ENCODE measurements at places on chromosomes 12 and 14. TPM values are rescaled to one million over a fixed set of nuclear protein-coding genes. Genes with fewer than 3 reads are reported as not detected.
A peak's percentile ranks its signal among the peaks of the same experiment; 100 is the strongest.

- no peak for DNase-seq
These were observed 20.7 kb upstream of the TAS2R14 start for GRCh38 chr12:10959804-10960203.

Gene ANO6
- 111 TPM for total RNA-seq

Gene MSRB3
- total RNA-seq, result 73.0 TPM

- DNase-seq, result no peak
These were observed 122.1 kb downstream of the CPNE8 start for GRCh38 chr12:38783304-38783703.

Gene AGAP2
- total RNA-seq, result 0.17 TPM

Gene GPR84
- total RNA-seq, result not detected

DNA sequence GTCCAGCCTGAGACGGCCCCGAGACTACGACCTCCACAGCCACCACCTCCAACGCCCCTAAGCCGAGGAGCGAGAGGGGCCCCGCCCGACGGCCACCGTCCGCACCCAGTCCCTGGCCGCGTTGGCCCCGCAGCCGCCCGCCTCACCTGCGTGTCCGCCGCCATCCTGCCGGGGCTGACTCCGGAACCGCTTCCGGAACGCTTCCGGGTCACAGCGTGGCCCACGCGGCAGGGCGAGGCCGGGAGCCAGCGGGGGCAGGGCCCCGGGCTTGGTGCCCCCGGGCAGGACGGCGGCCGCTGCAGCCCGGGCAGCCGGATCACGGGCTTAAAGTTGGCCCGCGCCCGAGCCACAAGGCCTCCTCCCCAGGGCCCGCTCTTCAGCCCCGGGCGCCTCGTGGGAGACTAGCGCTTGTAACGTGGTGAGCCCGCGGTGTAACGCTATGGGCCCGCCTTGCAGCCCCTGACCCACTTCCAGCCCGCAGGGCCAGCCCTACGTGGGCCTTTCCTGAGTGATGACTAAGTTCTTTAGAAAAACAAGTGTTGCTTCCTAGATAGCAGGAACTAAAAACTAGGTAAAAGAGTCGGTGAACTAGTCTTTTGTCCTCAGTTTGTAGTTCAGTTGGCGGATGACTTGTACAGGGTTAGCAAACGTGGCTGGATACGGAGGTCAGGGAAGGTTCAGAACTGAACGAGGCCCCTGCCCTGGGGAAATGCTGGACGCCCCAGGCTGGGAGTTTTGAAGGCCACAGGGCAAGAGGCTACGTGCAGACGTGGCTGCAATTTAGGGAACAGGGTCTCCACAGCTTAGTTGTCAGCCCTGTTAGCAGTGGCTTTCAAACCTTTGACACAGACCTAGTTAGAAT lies at the start of gene GCN1:
TSS of gene GCN1 (minus strand) at position 182 of the 862 bp plus-strand sequence. CDS start at position 164, 18 bp downstream.
- DNase-seq, result peak; percentile 79

DNA sequence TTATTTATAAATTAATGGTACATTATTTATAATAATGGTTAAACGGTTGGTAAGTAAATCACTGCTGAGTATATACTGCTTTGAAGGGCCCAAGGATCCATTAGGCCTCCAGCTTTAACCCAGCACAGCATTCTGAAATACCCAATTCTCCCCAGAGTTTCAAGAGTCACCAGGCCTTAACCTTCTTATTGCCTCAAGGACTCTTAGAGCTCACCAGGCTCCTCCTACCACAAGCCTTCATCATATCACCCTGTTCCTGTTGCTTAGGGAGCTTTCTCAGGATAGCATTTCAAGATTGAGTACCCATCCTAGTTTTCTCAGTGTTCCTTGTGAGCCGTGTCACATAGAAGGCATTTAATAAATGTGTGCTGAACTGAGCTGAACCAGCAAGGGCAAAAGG lies 242.5 kb downstream of the FBXL14 start:
- no peak for DNase-seq
